Stimulated activated CD8-positive, alpha-beta memory T cell treated with anti-CD3 and anti-CD28 coated beads, Interleukin-12 subunit alpha, Interleukin-12 subunit beta, amount 100 ng/mL, for 1 hour (primary cell): ENCODE measurements at places on chromosomes 12 and 14.

DNA sequence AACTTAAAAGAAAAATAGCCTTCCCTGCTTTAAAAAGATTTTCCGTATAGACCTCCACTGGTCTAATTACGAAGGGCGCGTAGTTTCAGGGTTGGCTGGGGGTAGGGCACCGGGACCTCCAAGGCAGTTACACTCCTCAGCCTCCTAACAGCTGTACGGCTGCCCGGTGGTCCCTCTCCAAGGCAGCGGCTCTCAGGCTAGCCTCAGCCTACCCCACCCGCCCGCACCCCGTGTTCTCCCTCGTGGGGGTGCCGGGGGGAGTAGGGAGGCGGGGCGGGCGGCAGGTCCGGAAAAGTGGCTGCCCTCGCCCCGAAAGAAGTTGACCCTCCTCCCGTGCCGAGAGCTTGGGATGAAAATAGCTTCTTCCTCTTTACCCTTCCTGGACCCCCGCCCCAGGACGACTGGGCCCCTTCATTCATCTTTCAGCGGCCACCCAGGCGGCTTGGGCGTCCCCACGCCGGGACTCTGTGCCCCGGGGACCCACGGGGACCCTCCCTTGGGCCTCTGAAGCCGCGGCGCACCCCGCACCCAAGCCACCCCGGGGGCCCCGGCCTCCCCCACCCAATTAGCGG is 991 bp upstream of the RCOR1 start:
- DNase-seq, result no peak

GRCh38 chr14:32846821-32847365 is 91.8 kb upstream of the NPAS3 start:
- no peak for DNase-seq

DNA sequence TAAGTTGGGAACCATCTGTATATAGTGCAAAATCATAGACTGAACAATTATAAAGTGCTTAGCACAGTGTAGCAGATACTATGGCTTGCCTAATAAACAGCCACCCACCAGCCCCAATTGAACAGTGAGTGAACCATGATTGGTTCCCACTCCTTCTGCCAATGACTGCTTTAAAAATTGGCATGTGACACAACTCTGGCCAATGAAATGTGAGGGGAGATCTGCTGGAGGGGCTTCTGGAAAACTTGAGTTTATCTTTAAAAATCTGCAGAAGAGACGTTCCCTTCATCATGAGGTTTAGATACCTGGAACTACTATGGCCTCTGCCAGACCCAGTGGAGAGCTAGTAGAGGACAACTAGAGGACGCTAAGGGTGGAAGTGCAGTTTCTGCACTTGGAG is 4.7 kb downstream of the PIGH start:
- DNase-seq, result no peak

DNA sequence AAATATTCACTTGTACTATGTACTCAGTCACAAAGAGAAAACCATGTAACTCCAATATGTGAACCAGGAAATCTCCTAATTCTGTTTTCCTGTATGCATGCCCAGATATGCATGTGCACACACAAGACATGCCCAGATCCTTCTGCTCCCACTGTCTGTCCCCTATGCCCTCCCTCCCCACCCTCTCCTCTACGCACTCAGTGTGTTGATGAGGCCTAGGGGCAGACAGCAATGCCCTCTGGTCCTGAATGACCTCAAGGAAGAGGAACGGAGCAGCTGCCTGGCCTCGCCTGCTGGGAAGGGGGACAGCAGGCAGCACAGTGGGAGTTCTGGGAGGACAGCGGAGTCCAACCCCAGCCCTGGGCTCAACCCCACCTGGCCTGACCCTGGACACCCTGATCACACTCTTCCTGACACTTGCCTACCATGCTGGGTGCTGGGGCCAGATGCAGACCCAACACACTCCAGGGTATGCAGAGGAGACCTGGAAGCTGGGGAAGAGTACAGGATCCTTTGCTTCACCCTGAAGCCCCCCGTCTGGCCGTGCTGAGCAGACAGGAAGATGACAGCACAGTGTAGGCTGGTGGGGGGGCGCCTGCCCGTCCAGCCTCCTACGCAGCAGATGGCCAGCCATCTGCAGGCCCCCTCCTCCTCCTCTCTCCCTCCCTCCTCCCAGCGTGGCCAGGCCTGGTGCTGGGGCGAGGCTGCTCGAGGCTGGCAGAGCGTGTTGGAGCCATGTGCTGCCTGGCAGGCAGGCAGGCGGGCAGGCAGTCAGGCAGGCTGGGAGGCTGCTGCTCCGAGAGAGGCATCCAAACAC is 106.6 kb upstream of the NCOR2 start:
- no peak for DNase-seq

GRCh38 chr12:524167-524951 is 64.6 kb downstream of the B4GALNT3 start:
- no peak for DNase-seq

DNA sequence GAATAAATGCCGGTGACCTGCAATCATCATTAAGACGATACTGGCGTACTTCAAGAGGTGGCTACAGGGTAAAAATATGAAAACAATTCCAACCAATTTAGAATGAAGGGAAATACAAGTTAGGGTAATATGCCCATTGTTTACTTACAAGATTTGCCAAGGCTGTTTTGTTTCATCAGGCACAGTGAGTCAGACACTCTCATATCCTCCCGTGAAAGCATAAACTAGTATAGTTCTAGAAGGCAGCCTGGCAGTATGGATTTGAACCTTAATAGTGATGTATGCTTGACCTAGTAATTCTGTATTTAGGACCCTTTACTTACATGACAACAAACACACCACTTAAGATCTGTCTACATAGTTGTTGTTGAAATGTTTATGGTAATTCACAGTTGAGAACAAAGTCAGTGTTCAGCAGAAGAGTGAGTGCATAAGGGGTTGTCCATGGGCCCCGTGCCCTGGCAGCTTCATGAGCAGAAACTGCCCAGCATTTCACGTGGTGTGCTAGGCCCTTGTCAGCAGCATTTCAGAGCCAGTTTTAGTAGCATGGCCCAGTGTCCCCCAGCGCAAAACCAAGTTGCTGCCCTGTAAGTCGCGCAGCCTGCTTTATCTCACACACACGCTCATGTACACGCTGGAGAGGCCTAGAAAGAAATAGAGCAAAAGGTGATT is 80.8 kb downstream of the EP400 start:
- DNase-seq, result no peak

DNA sequence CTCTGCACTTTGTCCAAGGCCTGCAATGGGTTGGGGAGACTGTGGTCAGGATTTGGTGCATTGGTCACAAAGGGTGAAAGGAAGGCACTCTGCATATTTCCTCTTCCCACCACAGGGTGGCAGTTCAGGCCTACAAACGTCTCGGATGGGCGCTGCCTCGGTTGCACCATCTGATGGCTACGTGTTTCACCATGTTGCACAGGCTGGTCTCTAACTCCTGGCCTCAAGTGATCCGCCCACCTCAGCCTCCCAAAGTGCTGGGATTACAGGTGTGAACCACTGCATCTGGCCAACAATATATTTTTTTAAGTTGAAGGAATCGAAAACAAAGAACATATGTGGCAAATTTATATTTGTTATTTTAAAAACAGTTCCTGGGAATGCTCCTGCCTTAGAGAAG is 35.1 kb downstream of the TMBIM6 start:
- peak; percentile 13 for DNase-seq

DNA sequence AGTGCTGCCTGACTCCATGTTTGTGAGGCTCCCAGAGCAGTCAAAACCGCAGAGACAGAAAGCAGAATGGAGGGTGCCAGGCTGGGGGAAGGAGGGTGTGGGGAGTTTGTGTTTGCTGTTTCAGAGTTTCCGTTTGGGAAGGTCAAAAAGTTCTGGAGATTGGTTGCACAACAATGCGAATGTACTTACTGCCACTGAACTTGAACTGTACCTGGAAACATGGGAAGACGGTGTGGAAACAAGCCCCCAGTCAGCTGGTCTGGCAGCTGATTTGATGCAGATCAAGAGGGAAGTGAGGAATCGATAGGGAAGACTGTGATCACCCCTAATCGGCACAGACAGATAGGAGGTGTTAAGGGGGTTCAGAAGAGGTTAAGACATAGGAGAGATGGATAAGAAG is 35.3 kb upstream of the INF2 start:
- no peak for DNase-seq

DNA sequence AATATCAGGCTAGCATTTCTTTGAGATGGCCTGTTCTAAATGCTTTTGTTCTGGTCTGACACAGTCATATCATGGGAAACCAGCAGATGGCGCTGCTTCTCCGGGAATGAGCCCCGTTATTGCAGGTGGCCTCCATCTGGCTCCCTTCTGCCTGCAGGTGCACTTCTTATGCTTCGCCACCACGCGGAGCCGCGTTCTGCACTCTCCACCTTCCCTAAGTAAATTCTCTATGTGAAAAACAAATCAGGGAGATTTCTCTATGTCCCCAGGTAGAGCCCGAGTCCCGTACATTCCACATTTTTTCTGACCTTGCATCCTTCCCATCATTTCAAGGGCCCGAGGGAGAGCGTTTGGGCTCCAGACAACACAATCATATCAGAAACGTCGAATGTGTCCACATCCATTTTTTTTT is 26.2 kb downstream of the GLRX5 start:
- DNase-seq, result peak; percentile 78

- no peak for DNase-seq
Observed at GRCh38 chr14:54760866-54761575, 141.6 kb downstream of the GCH1 start.

DNA sequence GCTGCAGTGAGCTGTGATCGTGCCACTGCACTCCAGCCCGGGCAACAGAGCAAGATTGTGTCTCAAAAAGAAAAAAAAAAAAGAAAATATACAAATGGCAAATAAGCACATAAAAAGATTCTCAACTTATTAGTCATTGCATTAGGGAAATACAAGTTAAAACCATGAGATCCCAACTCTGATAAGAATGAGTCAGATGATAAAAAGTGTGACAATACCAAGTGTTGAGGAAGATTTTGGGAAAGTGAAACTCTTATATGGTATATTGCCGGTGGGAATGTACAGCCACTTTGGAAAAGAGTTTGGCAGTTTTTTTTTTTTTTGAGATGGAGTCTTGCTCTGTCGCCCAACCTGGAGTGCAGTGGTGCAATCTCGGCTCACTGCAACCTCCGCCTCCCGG is 7.6 kb upstream of the PRPF40B start:
- DNase-seq, result no peak

DNA sequence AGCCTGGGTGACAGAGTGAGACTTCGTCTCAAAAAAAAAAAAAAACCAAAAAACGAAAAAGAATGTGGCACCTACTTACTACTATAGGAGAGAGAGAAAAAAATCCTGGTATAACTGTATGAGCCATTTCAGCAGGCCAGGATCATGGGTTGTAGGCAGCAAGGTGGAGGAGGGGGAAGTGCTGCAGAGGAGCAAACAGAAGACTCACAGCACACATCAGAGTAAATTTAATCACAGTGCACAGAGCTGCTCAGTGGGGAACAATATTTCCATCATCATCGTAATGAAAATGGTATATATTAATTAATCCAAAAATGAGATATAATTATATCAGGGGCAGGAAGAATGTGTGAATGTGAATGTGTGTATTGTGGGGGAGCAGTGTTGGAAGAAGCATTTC is 175.8 kb downstream of the SLC2A13 start:
- no peak for DNase-seq

GRCh38 chr14:80419345-80419744 is 208.0 kb upstream of the DIO2 start:
- DNase-seq, result no peak

DNA sequence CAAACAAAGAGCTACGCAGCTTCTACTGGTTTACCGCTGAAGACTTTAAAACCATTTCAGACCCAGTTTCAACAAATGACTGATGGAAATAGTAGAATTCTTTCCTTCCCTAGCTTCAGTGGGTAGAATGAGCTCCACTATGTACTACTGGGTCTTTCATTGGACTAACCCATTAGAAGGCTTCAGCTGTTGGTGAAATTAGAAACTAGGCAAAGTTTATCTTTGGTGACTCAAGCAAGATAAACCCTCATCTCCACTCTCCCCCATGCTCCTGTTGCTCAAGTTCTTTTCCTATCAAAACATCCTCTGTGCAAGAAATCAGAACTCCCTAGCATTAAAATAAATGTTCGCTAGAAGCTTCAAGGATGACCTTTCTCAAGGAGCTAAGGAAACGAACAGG is 159.2 kb downstream of the PAWR start:
- DNase-seq, result no peak

DNA sequence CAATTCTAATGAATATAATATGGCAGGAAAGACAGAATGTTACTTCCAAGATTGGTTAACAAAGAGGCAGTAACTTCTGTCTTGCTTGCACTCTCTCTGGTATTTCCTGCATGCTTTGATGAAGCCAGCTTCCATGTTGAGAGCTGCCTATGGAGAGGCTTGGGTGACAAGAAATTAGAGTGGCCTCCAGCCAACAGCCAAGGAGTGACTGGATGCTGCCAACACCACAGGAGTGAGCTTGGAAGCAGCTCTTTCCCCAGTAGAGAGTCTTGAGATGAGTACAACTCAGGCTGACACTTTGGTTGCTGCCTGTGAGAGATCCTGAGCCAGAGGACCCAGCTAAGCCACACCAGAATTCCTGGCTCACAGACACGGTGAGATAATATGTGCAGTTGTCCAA is 183.1 kb downstream of the RMST start:
- no peak for DNase-seq

GRCh38 chr12:63822352-63822751 is 22.1 kb upstream of the SRGAP1 start:
- DNase-seq, result no peak

- no peak for DNase-seq
Observed at GRCh38 chr14:74567646-74568379, 44.2 kb downstream of the LTBP2 start.

GRCh38 chr12:31922341-31923062 is 36.7 kb upstream of the RESF1 start:
- DNase-seq, result no peak

- no peak for DNase-seq
Observed at GRCh38 chr14:101217616-101218371, 314.3 kb upstream of the RTL1 start.

- DNase-seq, result no peak
Observed at GRCh38 chr14:101476916-101477553, 84.3 kb upstream of the DIO3 start.

DNA sequence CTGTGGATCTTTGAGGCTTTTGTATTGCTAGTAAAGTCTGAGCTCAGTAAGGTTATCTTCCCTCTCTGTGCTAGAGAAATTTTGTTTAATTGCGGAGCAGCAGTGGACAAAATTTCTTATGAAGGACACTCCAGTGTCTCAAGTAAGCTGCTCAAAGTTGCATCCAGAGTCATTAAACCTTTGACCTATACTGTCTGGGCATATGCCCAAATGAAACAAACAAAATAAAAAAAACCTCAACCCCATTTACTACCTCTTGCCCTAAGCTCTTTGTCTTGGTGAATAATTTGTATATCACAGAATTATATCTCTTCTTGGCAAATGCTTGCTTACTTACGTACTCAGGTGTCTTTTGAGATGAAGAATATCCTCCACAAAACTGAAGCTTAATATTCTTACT is 465.2 kb downstream of the SOX5 start:
- no peak for DNase-seq
